Karpas-422 (cell line): ENCODE measurements at places on chromosomes 2 and 18. TPM values are rescaled to one million over a fixed set of nuclear protein-coding genes. Genes with fewer than 3 reads are reported as not detected.

- peaks cover 9% of the 10 kb centered on the region for H3K4me1 ChIP-seq
- H3K27me3 ChIP-seq = no peaks in the 10 kb centered on the region
- no peak overlapping the region for H3K27ac ChIP-seq
- no peak overlapping the region for H3K4me3 ChIP-seq
- no peak for DNase-seq
Measured at GRCh38 chr2:224191465-224191864, 152.4 kb upstream of the SERPINE2 start.

DNA sequence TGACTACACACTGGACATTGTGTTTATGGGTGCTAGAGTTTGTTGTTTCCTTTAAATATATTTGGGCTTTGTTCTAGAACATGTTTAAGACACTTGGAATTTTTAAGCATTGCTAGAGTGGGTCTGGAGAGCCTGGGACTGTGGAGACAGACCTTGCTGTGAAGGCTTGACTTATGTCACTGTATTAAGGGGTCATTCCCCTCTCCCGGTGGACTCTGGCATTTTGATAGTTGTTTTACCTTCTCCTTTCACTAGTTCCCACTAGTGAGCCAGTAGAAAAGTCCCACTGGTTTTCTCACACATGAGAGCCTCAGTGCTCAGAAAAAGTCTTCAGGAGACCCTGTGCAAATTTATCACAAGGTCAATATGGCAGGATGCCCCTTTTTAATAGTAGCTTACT lies 18.6 kb downstream of the ADNP2 start:
- H3K27ac ChIP-seq = no peak overlapping the region
- DNase-seq = no peak
- H3K27me3 ChIP-seq = no peaks in the 10 kb centered on the region
- no peak overlapping the region for H3K4me3 ChIP-seq
- H3K36me3 ChIP-seq = no peaks in the 10 kb centered on the region

IL18RAP gene
- total RNA-seq = 1.2 and 4.4 TPM in 2 replicates

SCN3A gene
- not detected in 2 replicates for total RNA-seq

REG3A gene
- not detected in 2 replicates for total RNA-seq
